ENCODE measurements at places on chromosomes 13 and 19. TPM values are rescaled to one million over a fixed set of nuclear protein-coding genes. Genes with fewer than 3 reads are reported as not detected.
A peak's percentile ranks its signal among the peaks of the same experiment; 100 is the strongest.

- H3K4me1 ChIP-seq: no peaks in the 10 kb centered on the region
- H3K27ac ChIP-seq: no peak overlapping the region
- peaks cover 12% of the 10 kb centered on the region for H3K27me3 ChIP-seq
- H3K36me3 ChIP-seq: no peaks in the 10 kb centered on the region
- H3K4me3 ChIP-seq: no peak overlapping the region
Observed at GRCh38 chr19:29858000-29858596, 46.3 kb downstream of the CCNE1 start.

GRCh38 chr19:32691952-32692726, 518 bp downstream of the NUDT19 start:
- peak overlapping the region; percentile 77 for H3K4me3 ChIP-seq
- DNase-seq: peak; percentile 25
- peaks cover 41% of the 10 kb centered on the region for H3K4me1 ChIP-seq
- peaks cover 3% of the 10 kb centered on the region for H3K36me3 ChIP-seq
- no peaks in the 10 kb centered on the region for H3K27me3 ChIP-seq

Gene DIS3
- total RNA-seq: 33.2 TPM

DNA sequence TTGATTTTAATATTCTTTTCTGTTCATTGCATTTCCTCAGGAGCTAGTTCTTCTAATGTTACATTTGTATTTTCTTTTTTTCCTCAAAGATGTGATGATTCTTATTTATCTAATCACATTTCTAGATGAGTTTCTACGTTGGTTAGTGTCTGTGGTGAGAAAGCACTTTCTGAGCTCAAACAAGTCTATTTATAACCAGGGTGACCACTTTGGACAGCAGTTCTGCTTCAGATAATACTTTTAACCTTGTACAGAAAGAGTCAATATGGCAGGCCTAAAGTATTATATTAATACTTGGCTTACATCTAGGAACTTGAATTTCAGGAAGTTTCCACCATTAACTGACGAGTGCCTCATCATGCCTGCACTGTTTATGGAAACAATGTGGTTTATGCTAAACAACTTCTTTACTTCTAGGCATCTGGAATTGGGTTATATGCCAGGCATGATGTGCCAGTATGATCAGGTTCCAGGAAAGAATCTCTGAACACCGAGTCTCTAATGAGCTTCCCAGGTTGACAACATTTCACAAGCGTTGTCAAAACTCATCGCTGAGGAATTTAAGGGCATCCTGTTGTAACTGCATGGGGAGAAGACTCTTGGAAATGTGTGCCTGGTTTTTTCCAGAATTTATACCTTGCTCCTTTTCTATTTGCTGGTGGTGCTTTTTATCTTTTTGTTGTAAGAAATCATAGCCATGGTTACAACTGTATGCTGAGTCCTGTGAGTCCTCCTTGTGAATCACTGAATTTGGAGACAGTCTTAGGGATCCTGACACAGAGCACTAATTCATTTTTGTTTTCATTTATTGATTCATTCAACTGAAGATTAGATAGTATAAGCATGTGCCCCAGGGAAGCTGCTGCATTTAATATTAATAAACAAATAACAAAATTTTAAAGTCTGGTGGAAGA, 344.4 kb upstream of the PCDH9 start:
- H3K4me1 ChIP-seq: no peaks in the 10 kb centered on the region
- no peaks in the 10 kb centered on the region for H3K27me3 ChIP-seq
- no peak overlapping the region for H3K4me3 ChIP-seq
- no peak overlapping the region for H3K27ac ChIP-seq

DNA sequence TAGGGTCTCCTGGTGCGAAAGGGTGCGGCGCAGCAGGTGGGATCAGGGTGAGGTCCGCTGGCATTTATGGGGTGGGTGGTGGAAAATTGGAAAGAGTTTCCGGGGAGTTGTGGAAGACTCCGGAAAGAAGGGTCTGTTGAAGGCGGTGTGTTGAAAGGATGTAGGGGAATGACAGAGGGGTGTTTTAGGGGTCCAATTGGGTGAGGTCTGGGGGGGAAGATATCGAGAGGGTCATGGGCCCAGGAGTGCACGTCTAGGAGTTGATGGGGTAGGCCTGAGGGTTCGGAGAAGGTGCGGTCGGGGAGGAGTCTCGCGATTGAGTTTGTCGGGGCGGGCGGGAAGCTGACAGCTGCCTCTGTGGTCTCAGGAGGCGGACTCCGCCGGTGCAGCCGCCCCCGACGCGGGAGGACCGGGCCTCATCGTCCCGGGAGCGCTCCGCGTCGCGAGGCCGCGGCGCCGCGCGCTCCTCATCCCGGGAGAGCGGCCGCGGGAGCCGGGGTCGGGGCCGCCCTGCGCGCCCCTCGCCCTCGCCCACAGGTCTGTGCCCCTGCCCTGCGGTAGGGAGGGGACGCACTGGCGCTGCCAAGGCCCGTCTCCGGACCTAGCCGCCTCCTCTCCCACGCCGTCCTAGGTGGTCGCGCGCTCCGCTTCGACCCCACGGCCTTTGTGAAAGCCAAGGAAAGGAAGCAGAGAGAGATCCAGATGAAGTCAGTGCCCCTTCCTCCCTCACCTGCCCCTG, 7.0 kb downstream of the PGLYRP1 start:
- H3K27ac ChIP-seq: no peak overlapping the region
- peak overlapping the region; percentile 75 for H3K4me3 ChIP-seq

GRCh38 chr13:39862900-39863299, 207.4 kb downstream of the COG6 start:
- no peak for DNase-seq
- no peak overlapping the region for H3K27ac ChIP-seq
- H3K4me1 ChIP-seq: no peaks in the 10 kb centered on the region
- no peaks in the 10 kb centered on the region for H3K36me3 ChIP-seq
- H3K4me3 ChIP-seq: no peak overlapping the region
- no peaks in the 10 kb centered on the region for H3K27me3 ChIP-seq

Gene KIR2DL4
- total RNA-seq: not detected

DNA sequence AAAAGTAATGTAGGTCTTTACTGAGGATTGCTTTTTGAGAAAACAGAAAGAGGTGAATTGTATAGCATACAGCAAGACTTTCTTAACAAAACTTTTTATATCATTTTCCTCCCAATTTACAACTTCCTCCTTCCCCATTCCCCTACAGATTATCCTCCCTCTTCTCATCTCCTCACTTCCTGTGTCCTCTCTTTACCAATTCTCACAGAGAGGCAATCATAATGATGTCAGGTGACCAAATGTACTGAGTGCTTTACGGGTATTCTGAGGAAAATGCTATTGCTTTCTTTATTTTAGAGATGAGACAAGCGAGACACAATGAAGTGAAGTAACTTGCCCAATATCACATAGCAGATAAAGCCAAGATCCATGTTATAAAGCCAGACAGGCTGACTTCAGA, 1.7 kb upstream of the MTMR6 start:
- no peak overlapping the region for H3K27ac ChIP-seq
- H3K36me3 ChIP-seq: no peaks in the 10 kb centered on the region
- H3K27me3 ChIP-seq: peaks cover 15% of the 10 kb centered on the region

DNA sequence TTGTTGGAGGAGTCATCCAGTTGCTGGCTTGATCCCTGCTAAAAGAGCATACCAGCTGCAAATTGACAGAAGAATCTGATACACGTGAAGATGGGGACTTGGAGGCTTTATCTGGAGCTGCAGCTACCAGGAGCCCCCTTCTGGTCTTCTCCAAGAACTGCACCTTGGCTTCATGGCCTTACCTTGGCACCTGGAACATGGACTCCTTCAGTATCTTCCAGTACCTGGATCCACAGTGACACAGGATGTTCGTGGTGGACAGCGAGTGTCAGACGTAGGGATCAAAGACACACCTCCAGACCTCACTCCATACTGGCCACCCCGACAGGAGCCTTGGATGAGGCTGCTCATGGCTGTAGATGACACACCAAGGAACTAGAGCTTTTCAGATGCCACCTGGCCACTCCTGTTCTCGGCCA, 9.9 kb upstream of the ACSBG2 start:
- H3K27ac ChIP-seq: no peak overlapping the region
- peaks cover 7% of the 10 kb centered on the region for H3K27me3 ChIP-seq
- H3K4me3 ChIP-seq: no peak overlapping the region
- H3K4me1 ChIP-seq: no peaks in the 10 kb centered on the region
- H3K36me3 ChIP-seq: peaks cover 2% of the 10 kb centered on the region

DNA sequence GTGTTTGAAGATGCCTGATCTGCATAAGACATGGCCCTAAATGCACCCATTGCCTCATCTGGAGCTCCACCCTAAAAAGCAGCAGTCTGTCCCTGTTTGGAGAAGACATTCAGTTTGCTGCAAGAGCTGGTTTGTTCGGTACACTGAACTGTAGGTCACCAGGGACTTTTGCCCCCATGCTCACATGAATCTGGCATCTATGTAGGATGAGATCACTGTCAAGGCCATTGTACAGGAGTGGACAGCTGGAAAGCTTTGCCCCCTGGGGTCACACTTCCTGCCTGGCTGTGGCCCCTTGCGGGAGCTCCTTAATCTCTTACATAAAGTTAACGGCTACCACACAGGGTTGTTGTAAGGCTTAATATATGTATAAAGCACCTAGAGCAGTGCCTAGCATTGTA, 73.0 kb downstream of the IPO5 start:
- H3K4me3 ChIP-seq: no peak overlapping the region
- no peaks in the 10 kb centered on the region for H3K27me3 ChIP-seq
- H3K36me3 ChIP-seq: peaks cover 8% of the 10 kb centered on the region
- H3K27ac ChIP-seq: no peak overlapping the region
- no peak for DNase-seq

Gene NUP58
- total RNA-seq: 59.0 TPM

DNA sequence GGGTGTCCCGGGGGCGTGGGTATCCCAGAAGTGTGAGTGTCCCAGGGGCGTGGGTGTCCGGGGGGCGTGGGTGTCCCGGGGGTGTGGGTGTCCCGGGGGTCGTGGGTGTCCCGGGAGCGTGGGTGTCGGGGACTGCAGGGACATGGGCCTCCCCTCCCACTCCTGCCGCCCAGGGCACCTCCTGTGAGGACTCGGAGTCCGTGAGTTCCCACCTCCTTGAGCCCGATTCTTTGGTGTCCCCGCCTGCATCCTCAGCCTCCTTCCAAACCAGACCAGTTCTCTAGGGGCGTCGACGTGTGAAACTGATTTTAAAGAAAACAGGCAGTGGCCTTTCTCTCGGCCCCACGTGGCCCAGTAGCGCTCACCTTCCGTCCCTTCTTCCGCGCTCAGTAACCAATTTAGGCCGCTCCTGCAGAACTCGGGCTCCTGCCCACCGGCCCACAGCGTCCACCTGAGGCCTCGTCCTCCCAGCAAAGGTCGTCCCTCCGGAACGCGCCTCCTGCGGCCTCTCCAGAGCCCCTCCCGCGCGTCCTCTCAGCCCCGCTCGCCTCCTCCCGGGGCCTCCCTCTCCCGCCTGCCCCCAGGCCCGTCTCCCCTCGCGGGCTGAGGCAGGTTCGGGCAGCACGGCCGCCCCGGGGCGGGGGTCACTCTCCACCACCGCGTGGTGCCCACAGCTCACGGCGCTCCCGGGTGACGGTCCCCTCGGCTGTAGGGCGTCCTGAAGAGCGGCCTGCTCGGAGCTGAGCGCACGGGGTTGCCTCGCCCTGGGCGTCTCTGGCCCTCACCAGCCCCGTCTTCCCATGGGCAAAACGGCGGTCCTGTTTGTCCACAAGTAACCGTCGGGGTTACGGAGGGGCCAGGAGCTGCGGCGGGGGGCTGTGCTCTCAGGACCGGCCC, 3.8 kb downstream of the F7 start:
- no peaks in the 10 kb centered on the region for H3K4me1 ChIP-seq
- peak; percentile 18 for DNase-seq
- H3K27me3 ChIP-seq: peaks cover 28% of the 10 kb centered on the region
- H3K36me3 ChIP-seq: no peaks in the 10 kb centered on the region

GRCh38 chr13:27559719-27560118, 60.6 kb downstream of the LNX2 start:
- no peak overlapping the region for H3K4me3 ChIP-seq
- no peak overlapping the region for H3K27ac ChIP-seq
- H3K4me1 ChIP-seq: no peaks in the 10 kb centered on the region
- no peaks in the 10 kb centered on the region for H3K27me3 ChIP-seq

DNA sequence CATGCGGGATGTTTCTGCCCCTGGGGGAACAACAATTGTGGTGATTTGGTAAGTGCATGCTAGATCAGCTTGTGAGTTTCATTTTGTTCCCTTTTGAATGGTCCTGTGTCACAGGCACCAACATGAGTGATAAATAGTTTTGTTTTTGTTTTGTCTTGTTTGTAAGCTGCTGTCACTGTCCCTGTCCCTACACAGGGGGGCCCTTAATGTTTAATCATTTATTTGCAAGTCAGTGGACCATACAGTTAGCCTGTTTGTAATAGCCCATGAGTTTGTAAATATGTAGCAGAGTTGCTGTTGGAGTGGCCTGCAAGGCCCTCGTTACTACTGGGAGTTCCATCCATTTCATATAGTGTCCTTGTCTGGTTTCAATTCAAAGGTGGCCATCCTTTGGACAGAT, 979.6 kb upstream of the SPRY2 start:
- peaks cover 7% of the 10 kb centered on the region for H3K4me1 ChIP-seq
- H3K27me3 ChIP-seq: no peaks in the 10 kb centered on the region
- H3K27ac ChIP-seq: no peak overlapping the region

DNA sequence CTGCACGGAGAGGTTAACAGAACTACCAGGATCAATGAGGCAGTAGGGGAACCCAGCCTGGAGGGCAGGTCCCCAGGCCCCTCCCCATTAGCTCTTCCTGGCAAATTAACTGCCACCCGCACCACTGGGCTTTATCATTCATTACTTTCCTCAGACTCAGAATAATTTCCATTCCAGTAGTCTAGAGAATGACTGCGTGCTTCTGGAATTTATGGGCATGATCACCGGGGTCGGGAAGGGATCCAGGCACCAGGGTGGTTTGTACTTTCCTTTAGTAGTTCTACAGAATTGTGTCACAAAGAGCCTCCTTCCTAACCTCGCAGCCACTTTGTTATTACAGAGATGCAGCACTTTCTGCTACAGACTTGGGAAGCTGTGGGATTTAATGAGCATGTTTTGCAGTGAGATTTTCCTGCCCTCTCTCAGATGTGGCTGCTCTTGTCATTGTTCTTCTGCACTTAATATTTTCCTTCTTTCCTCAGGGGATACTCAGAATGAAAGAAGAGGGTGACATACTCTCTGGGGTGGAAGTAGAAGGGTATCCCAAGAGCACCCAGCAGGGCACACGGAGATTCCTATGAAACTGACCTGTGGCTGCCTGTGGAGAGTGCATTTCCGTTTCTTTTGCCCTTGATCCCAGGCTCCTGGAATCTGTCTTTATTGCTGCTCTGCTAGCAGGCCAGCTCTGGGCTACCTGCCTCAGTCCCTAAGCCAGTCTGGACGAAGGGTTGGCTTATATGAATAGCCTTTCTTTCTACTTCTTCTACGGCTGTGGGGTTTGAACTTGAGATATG, 285.0 kb upstream of the SLC10A2 start:
- no peaks in the 10 kb centered on the region for H3K27me3 ChIP-seq
- no peak overlapping the region for H3K4me3 ChIP-seq
- H3K4me1 ChIP-seq: peaks cover 58% of the 10 kb centered on the region
- peak; percentile 42 for DNase-seq

DNA sequence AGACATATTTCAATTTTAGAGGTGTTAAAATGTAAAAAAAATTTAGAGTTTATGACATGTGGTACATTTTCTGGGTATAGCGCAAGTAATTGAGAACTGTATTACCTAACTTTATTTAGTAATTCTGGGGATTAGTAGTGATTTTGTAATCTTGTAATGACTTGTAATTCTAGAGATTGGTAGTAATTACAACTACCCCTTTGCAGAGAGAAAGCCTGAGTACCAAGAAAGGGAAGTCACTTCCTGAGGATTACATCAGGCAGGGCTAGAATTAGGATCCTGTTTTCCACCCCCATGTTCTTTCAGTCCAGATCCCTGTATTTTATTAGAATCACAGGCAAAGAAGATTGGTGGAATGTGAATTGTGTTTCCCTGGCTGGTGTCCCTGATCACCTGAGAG, 274.9 kb downstream of the KCNRG start:
- no peak for DNase-seq
- H3K27ac ChIP-seq: no peak overlapping the region
- no peaks in the 10 kb centered on the region for H3K4me1 ChIP-seq
- peaks cover 1% of the 10 kb centered on the region for H3K36me3 ChIP-seq
- no peaks in the 10 kb centered on the region for H3K27me3 ChIP-seq
- no peak overlapping the region for H3K4me3 ChIP-seq

All from mesothelial cell of epicardium (in vitro differentiated cells).